Stimulated activated CD8-positive, alpha-beta memory T cell treated with anti-CD3 and anti-CD28 coated beads, Interleukin-4, amount 100 ng/mL, for 1 hour (primary cell): ENCODE measurements at places on chromosomes 2 and 18.

GRCh38 chr2:120880381-120880780, 144.7 kb downstream of the GLI2 start:
- no peak for DNase-seq

- DNase-seq, result no peak
These were observed 293.2 kb downstream of the PIEZO2 start for GRCh38 chr18:10856132-10856531.

GRCh38 chr18:8339952-8340351, 269.3 kb upstream of the RAB12 start:
- DNase-seq, result no peak

DNA sequence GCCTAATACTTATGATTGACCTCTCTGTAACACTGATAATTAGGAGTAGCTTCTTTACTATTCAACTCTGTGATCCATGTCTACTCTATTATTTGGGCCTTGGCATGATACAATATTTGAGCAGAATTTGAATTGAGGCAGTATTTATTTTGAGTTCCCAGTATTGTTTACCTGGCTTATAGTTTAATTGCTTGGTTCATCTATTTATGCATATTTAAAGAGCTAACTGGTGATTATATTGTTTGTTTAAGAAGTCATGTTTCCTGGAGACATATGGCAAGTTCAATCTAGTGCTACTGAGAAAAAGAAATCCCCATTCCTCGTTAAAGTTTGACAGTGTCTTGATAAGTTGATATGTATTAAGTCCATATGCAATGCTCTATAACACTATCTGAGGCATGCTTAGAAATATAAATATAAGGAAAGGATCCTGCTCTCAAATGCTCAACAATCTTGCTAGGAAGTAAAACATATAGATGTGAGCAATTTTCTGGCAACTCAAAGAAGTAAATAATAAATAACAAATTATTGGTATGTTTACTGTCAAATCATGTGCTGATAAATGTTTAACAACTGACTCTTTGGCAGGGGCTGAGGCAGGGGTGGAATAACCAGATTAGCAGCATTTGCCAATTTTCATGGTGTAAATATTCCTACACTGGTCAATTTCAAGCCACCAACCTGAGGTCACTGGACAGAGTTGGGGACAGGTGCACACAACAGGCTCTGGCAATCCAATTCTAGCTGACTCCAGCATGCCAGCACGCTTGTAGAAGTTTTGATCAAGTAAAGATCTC, 430.2 kb upstream of the PIK3C3 start:
- no peak for DNase-seq

- no peak for DNase-seq
These were observed 395.2 kb downstream of the CMPK2 start for GRCh38 chr2:6470518-6470917.

GRCh38 chr2:182132605-182133004, 147.0 kb downstream of the PPP1R1C start:
- no peak for DNase-seq

DNA sequence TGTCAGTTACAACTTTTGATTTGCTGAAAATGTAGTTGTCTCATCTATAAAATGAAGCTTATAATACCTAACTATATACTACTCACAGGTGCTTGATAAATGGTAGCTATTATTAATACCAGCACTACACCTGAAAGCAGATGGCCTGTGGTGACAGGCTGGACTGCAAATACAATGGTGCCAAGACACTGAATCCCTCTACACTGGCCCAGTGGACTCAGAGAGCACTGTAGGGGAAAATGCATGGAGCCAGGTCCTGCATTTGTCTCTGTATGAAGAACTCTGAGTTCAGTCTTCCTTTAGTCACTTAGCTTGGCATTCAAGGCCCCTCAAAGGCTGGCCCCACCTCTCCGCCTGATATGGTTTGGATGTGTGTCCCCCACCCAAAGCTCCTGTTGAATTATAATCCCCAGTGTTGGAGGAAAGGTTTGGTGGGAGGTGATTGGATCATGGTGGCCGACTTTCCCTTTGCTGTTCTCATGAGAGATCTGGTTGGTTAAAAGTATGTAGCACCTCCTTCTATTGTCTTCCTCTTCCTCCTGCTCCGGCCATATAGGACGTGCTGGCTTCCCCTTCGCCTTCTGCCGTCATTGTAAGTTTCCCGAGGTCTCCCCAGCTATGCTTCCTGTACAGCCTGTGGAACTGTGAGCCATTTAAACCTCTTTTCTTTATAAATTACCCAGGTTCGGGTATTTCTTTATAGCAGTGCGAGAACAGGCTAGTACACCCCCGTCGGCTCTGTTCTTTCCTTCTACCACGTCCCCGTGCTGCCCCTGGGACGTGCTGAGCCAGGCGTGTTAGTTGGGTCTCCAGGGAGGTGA, 11.1 kb upstream of the NTSR2 start:
- DNase-seq, result no peak

GRCh38 chr2:212618636-212619035, 80.0 kb upstream of the ERBB4 start:
- DNase-seq, result no peak

DNA sequence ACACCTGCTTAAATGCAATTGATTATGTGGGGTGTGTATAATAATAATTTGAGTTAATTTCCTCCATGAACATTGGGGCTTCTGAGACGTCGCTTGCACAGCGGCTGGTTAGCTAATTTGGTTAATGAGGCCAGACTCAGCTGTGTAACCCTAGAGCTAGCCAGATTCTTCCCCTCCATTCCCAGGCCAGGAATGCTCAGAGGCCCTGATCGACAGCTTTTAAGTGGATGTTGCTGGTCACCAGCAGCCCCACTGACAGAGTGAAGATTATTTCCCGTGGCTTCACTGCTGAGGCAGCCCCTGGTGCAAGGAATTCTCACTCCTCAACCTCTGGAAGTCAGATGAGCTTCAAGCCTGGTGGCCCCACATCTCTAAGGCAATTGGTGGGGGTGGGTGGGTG, 12.4 kb upstream of the EPAS1 start:
- no peak for DNase-seq

DNA sequence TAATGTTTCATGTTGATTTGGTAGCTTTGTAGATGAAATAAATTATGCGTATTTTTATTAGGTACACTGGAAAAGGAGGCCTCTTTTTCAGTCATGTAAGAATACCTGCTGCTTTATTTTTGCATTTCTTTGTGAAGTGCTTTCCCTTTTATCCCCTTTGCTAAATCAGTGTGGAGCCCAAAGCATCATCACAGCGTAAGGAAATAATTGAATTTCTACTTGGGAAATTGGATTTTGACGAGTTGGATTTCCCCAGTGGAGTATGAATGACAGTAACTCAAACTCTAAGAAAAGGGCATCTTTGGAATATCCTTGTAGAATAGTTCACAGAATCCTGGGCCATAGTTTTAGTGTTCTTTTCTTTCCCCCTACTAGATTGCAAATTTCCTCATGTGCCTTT, 97.2 kb downstream of the KCNJ3 start:
- DNase-seq, result no peak

DNA sequence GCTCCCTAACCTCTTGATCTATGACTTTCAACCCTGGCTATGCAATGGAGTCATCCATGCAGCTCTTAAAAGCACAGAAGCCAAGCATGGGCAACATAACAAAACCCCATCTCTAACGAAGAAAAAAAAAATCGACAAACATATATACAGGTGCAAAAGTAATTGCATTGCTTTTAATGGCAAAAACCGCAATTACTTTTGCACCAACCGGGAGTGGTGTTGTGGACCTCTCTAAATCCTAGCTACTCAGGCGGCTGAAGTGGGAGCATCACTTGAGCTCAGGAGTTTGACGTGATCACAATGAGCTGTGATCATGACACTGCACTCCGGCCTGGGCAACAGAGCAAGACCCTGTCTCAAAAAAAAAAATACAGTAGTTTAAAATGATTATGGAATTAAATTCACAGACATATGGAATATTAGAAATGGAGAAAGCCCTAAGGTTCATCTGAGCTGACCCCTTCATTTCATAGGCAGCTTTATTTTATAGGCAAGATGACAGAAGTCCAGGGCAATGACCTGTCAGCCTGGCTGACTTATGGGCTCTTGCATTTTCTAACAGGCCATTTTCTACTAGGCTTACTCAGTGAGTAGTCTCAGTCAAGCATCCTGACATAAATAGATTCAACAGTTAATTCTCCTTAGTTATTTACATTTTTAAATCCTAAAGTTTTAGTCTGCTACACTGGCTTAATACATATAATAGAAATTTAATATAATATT, 183.8 kb downstream of the ANKRD44 start:
- no peak for DNase-seq

DNA sequence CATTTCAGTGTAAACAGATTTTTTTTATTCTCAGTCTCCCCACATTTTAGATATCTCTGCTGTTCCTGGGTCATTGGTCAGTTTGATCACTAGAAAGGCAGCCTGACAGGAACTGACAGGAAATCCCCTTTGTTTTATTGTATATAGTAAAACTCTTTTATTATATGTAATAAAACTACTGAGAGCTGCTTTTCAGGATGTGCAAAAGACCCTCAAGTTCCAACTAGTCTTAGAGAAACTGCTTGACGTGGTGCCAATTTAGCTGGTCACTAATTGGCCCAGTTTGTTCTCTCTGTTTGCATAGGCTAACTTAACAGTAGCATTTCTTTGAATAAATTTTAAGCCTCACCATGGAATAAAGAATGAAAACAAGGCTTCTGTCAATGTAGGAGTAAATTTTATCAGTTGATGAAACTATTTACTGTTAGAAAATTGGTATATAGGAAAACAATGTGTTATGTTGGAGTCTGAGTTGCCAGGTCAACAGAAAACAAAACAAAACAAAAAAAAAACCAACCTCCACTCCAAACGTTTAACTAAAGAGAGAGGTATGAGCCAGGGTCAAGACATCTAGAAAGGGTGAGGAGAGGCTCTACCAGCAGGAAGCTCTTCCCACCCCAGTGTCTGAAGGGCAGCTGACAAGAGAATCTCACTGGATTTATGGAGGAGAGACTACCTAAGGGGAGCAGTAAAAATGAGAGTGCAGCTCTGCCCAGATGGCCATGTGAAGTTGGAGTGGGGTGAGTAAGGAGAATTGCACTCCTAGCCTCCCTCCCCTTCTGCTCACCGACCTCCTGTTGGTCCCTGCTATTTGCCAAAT, 184.6 kb downstream of the ST6GAL2 start:
- DNase-seq, result no peak

GRCh38 chr2:112451317-112451716, 17.9 kb upstream of the RGPD8 start:
- DNase-seq, result no peak

DNA sequence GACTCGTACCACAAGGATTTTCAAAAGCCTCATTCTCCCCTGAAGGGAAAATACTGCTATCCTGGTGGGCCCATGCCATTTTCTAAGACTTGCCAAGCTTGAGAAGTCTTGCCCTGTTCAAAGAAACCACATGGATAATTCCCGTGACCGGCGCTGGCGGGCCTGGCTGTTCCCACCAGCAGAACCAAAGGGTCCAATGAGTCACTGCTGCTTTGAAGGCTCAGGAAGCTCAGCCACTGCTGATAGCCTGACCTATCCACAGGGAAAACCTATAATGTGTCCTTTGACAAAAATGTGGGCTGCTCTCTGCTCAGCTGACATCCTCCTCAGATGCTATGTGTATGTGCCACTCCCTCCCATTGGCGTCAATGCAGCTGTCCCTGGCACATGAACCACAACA, 137.9 kb upstream of the RAB12 start:
- no peak for DNase-seq

- no peak for DNase-seq
These were observed 415.0 kb upstream of the NRP2 start for GRCh38 chr2:205267323-205267722.

GRCh38 chr2:225274751-225275150, 124.8 kb upstream of the NYAP2 start:
- no peak for DNase-seq

DNA sequence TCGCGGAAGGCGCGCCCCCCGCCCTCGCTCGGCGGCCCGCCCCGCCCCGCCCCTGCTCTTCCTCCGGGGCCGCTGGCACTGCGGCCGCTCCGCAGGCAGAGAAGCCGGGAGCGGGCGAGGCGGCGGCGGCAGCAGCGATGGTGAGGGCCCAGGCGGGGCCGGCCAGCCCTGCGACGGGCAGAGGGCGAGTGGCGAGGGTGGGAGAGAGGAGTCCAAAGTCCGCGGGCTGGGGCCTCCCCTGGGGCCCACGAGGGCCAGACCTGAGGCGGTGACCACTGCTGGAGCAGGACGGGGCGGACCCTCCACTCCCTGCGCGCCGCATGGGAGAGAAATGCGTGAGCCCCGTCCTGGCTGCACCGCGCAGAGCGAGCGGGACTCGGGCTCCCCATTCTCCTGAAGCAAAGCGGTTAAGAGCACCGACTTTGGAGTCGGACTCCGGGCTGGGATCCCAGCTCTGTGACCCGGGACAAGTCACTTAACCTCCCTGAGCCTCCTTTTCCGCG, at the start of gene VAMP5:
Gene VAMP5, plus strand, starts transcription at position 78 of the 503 bp plus-strand sequence. Its CDS starts 60 bp downstream, at position 138.
- no peak for DNase-seq

- DNase-seq, result no peak
These were observed 62.0 kb upstream of the SLC35F5 start for GRCh38 chr2:113818382-113818951.

GRCh38 chr2:185274718-185275484, 463.7 kb upstream of the FSIP2 start:
- DNase-seq, result no peak

DNA sequence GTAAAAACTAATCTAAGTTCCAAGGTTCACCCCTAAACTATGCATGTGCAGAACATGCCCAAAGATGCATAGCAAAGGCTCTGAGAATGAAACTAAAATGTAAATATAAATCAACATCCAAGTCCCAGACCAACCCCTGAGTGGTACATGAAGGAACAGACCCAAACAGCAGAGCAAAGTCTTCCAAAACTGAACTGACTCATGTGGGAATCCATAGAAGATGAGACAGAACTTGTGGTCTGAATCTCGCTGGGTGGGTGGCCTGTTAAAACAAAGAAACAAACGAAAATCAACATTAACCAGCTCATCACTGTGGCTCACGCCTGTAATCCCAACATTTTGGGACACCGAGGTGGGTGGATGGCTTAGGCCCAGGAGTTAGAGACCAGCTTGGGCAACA, 29.5 kb upstream of the ATRAID start:
- DNase-seq, result no peak

DNA sequence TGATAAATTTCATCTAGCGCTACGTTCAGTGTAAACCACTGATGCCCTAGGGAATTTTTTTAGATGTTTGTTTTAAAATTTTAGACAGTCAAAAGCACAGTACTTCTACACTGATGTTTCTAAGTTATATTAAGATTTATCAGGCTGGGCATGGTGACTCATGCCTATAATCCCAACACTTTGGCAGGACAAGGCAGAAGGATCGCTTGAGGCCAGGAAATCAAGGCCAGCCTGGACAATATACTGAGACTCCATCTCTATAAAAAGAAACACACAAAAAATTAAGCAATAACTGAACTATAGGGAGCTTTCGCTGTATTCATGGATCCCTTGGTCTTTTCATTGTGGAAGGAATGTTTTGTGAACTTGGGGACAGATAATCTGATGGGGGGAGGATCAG, 50.6 kb upstream of the MAPRE2 start:
- DNase-seq, result no peak
